ENCODE measurements at places on chromosomes 11 and 22. TPM values are rescaled to one million over a fixed set of nuclear protein-coding genes. Genes with fewer than 3 reads are reported as not detected.

CARD18 gene
- total RNA-seq, result not detected

MICALL1 gene
- total RNA-seq, result 17.2 TPM

- DNase-seq, result no peak
Observed at GRCh38 chr11:123098990-123099389, 37.1 kb upstream of the HSPA8 start.

- peak; percentile 55 for DNase-seq
Observed at GRCh38 chr11:2927851-2928604, 1.2 kb downstream of the PHLDA2 start.

DNA sequence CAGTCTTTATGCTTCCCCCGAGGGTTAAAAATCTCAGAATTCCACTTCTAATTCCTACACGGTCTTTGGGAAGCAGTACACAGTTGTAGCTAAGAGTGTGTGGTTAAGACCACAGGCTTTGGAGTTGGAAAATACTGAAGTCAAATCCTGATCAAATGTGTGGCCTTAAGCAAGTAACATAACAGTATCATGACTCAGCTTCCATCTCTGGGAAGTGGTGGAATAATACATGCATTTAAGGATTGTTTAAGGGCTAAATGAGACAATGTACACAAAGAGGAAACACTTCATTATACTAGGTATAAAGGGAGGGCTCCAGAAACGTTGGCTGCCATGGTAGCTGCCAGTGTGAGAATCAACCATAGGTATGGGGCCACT is 71.5 kb downstream of the FAT3 start:
- DNase-seq, result peak; percentile 29

IGSF9B gene
- 1.7 TPM for total RNA-seq

FADS1 gene
- total RNA-seq, result 68.0 TPM

DNA sequence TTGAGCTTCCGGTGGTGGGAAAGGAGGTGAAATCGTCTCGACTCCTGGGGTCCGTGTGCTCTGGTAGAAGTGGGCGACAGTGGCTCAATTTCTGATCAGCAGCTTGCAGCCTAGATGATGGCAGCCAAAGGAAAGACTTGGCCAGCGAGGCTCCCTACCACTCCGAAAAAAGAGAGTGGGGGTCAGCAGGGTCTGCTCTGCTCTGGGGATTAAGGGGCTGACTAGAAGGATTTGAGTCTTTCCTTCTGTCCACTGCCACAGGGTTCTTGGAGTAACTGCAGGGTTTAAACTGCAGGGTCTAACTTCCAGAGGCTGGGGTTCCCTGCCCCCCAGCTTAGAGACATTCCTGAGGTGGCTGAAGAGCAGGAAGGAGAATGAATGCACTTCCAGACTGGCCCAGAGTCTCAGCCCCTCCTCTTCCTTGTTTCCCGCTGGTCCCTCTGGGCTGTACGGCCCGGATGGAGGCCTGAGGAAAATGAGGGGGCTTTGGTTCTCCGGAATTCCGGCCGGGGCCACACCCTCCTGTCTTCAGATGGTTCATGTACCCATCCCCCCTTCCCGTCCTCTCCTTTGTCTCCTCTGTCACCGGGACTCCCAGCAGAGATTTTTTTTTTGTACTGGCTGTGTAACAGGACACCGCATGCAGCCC is 907 bp downstream of the SERPINH1 start:
- peak; percentile 49 for DNase-seq

DNA sequence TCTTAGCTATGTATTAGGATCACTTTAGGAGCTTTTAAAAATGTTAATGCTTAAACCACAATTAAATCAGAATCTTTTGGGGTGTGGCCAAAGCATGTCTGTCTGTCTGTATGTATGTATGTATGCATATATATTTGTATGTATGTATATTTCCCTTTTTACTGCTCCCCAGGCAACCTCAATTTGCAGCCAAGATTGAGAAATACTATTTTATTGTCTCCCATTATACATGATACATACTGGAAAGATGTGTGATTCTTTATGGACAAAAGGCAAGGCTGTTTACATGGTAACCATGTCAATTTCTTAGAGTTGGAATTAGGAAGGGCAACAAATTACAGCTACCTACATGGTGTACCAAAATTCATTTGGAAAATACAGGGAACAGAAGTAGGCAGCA is 783.6 kb downstream of the ETS1 start:
- DNase-seq, result no peak

- DNase-seq, result no peak
Observed at GRCh38 chr11:61418136-61418535, 11.6 kb downstream of the CPSF7 start.

- no peak for DNase-seq
Observed at GRCh38 chr11:17748044-17748443, 13.5 kb downstream of the KCNC1 start.

ZFTA gene
- total RNA-seq, result 5.6 TPM

DNA sequence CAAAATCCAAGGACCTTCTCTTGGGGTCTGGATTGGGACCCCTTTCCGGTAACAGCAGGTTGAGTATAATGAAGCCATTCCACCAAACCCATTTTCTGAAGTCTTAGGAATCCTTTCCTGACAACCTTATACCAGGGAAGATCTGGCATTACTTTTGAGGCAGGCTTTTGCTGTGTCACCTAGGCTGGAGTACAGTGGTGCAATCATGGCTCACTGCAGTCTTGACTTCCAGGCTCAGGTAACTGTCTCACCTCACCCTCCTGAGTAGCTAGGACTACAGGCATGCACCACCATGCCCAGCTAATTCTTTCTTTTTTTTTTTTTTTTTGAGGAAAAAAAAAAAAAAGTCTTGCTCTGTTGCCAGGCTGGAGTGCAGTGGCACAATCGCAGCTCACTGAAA is 55.8 kb upstream of the TREH start:
- DNase-seq, result no peak

GRCh38 chr22:32996702-32997101 is 61.5 kb downstream of the SYN3 start:
- peak; percentile 41 for DNase-seq

GRCh38 chr11:131841925-131842635 is 471.7 kb downstream of the NTM start:
- no peak for DNase-seq

SLC35F2 gene
- total RNA-seq, result 32.3 TPM

DNA sequence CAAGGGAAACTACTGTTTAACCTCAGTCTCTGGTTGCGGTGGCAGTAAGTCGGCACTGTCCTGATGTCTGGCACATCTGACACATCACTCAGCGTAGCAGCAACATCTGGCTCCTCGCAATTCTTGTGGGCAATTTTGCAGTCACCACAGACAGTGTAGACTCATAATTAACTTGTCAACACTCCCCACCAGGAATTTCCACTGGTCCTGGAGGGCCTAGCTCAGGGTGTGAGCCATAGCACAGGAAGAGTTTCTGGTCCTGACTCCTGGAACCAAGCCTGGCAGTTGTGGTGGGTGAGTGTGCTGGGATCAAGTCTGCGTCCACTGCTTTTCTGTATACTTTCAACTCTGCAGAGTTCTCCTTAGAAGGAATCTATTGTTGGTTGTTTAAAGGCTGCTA is 209.7 kb downstream of the SNX19 start:
- no peak for DNase-seq

DNA sequence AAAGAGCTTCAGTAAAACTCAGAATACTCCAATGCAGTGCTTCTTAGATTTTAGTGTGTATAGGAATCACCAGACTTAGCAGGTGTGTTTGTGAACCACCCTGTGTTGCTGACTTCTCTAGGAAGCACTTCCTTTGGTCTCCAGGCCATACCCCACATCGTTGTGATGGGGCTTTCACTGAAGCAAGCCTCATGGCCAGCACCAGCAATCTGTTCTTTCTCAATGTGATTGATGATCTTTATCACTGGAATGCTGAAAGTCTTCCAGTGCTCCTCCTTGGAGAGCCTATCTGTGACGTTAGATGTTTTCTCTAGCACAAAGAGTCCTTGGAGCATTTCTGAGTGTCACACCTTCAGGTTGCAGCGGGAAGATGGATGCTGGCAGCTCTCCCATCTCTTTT is 280.5 kb downstream of the DDX10 start:
- no peak for DNase-seq

DNA sequence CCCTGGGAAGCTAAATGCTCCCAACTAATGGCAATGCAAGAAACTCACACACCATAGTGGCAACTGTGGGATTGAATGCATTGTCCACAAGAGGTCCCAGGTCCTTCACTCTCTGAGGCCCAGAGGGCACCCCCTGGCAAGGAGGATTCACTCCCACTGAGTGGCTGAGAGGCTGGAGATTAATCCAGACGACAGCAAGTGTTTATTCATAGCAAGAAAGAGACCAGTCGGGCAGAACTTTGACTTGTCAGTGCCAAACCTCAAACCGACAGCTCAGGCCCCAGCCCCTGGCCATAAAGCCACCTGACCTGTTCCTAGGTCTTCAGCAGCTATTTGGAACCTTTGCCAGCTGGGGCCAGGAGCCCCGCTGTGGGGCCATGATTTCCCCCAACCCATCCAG is 54.5 kb upstream of the MPEG1 start:
- DNase-seq, result no peak

SLC22A12 gene
- total RNA-seq, result not detected

DNA sequence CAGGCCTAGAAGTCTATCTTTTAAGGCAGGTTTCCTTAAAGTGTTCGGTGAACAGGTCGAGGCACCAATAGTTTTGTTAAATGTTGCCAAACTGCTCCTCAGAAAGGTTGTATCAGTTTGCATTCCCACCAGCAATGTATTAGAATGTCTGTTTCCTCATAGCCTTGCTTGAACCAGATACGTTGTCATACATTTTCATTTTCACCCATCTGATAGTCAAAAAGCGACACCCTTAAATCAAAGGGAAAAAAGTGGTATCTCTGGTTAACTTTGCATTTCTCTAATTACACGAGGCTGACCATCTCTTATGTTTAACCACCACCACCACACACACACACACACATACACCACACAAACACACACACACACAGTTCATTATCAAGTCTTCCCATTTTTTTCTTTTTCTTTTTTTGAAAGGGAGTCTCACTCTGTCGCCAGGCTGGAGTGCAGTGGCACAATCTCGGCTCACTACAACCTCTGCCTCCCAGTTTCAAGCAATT is 16.3 kb downstream of the PRR14L start:
- DNase-seq, result no peak

- DNase-seq, result no peak
Observed at GRCh38 chr11:122937983-122938382, 43.7 kb downstream of the BSX start.

DNA sequence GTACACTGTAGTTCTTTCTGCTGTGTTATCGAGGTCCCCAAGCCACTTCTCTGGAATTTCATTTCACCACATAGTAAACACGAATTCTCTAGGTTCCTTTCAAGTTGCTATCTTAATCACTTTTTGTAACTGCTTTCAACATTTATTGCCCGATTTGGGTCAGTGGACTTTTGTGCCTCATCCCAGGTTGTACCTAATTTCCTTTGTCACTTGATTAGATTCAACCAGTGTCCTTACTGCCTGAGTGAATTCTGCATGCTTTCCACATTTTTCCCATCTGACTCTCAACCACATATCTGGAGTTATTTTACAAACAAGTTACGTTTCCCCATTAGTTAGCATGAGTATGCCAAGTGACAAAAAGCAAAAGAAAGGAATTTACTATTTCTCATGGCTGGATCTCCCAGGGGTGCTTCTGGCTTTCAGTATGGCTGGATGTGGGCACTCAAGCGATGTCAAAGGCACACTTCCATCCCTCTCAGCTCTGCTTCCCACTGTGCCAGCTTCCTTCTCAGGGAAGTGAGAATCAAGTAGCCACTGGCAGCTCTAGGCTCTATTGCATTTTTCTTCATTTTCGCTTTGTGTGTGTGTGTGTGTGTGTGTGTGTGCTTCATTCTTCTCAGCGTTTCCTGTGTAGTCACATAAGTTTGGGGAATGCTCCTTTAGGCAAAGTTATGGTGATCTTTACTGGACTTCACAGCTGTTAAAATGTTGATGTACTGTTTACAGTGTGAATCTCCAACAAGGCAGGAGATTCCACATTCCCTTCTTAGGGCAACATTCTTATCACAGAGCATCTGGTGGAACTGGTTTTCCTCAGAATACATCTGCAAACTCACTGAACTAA is 128.9 kb downstream of the DBX1 start:
- DNase-seq, result peak; percentile 89

RAG2 gene
- not detected for total RNA-seq

STT3A gene
- 270 TPM for total RNA-seq

EHF gene
- not detected for total RNA-seq

DNA sequence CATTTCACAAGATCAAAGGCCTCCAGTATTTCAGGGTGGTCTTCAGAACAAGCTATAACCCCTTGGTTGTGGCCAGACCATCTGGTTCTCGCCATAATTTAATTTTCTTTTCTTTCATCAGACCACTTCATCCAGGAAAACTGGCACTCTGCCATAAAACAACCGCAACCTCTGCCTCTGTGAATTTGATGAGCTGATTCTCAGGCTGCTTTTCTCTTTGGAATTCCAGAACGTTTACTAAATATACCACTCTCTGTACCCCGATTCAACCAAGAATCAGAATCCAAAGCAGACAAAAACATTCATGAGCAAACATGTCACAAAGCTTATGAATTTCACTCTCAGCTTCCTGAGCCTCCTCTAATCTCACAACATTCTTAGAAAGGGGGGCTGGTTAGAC is 331.8 kb upstream of the SYN3 start:
- no peak for DNase-seq

GRCh38 chr22:32613773-32614392 is 139.3 kb downstream of the FBXO7 start:
- DNase-seq, result no peak

DNA sequence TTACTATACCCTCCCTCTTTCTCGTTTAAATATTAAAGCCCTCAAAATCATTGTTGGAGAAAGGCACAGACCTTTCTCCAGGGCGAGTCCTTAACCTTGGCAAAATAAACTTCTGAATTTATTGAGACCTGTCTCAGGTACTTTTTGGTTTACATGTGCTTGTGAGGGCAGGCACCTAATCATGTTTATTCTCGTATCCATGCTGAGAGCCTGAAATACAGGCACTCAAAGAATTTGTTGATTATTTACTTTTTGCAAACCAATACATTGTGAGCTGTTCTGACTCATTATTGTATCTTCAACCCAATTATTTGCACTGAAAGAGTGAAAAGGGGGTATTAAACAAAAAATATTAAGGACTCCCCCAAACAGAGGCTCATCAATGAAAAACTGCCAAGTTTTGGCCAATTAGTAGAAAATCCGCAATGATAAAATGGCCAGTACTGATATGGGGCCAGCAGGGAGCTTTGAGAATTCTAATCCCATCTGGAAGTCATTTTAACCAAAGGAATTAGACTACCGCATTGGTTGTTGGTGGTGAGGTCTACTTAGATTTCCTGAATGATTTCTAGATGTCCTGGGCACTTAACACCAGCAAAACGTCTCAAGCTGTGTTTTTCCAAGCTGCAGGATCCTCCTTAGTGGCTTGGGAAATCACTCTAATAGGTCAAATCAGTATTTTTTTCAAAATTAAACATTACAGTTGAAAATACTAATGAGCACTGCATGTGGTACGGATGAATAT is 157.3 kb downstream of the SWAP70 start:
- DNase-seq, result no peak

GRCh38 chr11:70611821-70612220 is 213.5 kb downstream of the CTTN start:
- DNase-seq, result no peak

PANX2 gene
- total RNA-seq, result 4.2 TPM

TRIM44 gene
- total RNA-seq, result 60.7 TPM

- no peak for DNase-seq
Observed at GRCh38 chr11:87870086-87870485, 305.2 kb downstream of the RAB38 start.

TREH gene
- not detected for total RNA-seq

PLAAT5 gene
- not detected for total RNA-seq

All from H4 (cell line).